ENCODE measurements at places on chromosomes 11 and 22. TPM values are rescaled to one million over a fixed set of nuclear protein-coding genes. Genes with fewer than 3 reads are reported as not detected.

The LSP1 gene
- polyA plus RNA-seq = 7.8 TPM

The TRIM66 gene
- 8.7 TPM for polyA plus RNA-seq

The SMTNL1 gene
- polyA plus RNA-seq = 0.11 TPM

The LRRN4CL gene
- 1.3 TPM for polyA plus RNA-seq

The PVALB gene
- 10.6 TPM for polyA plus RNA-seq

The CRYBB3 gene
- polyA plus RNA-seq = not detected

DNA sequence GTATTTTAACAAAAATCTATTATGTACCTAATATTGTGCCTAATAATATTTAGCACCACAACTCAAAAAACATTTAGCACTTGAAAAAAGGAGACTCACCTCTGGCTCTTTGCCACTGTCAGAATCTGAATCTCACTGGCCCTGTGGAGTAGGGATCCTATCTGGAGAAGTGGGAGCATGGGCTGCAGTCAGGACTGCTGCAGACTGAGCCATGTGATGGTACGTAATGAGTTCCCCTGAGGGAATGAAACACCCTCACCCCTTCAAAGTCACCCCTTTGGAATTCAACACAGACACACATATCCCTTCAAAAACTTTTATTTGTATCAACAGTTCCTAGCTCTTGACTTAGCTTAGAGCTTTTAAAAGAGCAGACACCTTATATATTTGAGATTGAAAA is 6.5 kb downstream of the PTPMT1 start:
- no peak for DNase-seq

DNA sequence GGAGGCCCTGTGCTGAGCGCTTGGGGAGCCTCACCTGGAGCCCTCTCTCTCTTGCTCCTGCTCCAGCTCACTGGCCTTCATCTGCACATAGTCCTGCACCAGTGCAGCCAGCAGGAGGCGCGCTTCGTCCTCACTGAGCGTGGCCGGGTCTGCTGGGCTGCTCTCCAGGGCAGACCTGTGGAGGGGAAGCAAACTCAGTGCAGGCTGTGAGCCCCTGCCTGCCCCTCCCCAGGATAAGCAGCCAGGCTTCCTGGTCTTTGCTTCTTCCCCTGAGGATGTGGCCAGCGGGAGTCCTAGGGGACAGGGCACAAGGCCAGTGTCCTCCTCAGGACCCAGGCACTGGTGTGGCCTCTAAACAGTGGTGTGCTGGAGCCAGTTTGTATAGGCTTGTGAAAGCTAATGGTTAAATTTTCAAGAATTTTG is 2.2 kb downstream of the CALCA start:
- DNase-seq = no peak

DNA sequence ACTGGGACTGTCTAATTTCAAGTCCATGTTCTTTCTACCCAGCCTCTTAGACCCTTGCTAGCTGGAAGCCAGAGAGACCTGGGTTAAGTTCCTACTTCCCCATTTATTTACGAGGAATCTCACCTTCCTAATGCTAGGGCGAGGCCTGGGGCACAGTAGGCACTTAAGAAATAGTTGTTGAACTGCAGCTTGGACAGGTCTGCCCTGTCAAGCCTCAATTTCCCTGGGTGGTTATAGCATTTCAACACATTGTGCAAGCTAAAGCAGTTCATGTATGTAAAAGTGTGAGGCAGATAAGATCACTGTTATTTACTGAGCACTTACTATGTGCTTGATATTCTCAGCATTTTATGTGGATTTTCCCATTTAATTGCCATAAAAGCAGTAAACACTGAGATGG is 12.1 kb downstream of the NAV2 start:
- DNase-seq = no peak

GRCh38 chr22:49278340-49278739 is 549.3 kb downstream of the BRD1 start:
- no peak for DNase-seq

GRCh38 chr22:27669798-27670599 is 131.6 kb downstream of the MN1 start:
- DNase-seq = no peak

DNA sequence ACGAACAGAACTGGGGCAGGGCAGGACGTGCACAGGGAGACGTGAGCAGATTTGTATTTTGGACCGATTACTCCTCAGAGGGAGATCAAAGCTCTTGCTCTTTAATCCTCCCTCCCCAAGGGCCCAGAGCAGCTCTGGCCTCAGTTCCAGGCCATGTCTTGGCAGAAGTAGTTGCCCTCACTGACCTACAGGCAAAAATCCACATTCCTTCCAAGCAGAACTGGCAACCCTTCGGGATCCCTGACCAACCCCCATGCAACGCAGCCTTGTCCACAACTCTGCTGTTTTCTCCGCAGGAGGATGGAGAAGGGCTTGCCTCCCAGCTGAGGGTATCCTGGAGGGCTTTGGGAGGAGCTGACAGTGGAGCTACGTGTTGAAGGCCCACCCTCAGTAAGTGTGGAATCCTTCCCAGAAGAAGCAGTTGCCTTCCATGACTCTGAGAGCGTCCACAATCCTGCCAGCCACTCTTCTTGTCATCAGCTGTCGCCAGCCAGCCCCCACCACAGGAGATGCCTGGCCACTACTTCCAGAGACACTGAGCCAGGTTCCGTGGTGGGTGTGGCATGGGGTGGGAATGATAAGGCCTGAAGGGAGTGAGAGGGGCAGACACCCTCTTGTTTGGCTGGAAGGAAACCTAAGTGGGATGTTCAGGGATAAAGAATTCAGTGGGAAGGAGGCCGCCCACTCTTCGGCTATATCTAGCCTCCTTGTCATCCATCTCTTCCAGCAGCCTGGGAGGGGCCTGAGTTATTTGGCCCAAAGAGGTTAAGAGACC is 68.1 kb downstream of the PDE2A start:
- DNase-seq = no peak

DNA sequence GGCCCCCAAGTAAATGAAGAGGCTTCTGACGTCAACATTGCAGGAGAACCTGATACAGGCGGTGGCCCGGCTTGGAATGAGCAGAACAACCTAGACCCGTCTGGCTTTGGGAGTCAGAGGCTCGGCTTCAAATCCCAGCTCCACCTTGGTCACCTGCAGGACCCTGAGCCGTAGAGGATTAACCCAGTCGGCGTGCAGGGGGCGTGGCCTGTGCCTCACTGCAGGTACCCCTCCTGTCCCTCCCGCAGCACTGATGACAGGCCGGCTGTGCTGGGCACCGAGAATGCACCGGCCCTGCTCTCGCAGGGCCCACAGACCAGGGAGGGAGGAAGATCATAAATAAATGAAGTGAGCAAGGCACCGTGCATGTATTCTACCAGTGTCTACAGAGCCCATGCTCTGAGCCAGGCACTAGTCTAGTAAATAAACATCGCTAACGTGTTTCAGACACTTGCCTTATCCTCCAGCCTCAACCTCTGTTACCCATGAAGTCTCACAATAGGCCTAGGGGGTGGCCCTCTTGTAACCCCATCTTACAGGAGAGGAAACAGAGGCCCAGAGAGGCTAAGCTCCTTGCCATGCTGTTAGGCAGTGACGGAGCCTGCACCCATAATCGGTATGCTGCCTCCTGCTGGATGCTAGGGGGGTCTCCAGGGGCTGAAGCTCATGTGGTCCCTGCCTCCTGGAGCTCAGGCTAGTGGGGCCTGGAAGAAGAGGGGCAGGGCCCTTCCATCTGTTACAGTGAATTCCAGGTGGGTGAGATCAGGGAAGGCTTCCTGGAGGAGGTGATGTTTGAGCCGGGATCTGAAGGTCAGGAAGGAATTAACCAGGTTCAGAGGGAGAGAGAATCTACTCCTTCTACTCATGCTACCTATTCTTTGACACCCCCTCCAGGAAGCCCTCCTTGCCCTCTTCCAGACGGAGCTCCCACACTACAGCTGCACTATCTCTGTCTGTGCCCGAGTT is 53.4 kb downstream of the RTL6 start:
- no peak for DNase-seq

GRCh38 chr11:1841511-1842148 is 2.8 kb downstream of the TNNI2 start:
- no peak for DNase-seq

DNA sequence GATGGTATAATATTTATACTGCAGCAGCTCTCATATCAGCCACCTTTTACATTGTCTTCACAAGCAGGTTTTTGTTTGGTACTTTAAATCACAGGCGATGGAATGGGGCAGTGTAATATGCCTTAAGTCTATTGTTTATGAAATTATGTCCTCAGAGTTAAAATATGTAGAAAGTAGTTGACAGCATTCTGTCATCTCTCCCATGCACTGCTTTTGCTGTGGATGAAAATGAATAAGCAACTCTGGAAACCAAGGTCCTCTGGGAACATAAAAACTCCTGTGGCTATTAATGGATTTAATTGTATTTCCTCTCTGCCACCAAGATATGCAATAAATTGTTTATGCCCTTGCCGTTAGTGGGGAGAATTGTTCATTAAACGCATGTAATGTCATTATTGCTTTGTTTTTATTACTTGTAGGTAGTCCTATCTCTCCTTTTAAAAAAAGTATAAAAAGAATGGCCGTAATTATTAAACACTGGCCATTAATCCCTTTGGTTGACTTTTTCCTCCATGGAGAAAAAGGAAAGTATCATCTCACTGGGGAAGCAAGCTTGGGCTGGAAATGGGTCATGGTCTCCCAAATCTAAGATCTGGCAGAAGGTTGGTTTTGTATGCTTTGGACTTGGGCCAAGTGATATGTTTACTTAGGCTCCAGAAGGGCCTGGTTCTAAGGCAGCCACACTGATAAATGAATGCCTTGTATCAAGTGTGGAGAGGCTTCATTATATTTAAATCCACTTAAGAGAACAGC is 13.1 kb downstream of the PACS1 start:
- DNase-seq = no peak

DNA sequence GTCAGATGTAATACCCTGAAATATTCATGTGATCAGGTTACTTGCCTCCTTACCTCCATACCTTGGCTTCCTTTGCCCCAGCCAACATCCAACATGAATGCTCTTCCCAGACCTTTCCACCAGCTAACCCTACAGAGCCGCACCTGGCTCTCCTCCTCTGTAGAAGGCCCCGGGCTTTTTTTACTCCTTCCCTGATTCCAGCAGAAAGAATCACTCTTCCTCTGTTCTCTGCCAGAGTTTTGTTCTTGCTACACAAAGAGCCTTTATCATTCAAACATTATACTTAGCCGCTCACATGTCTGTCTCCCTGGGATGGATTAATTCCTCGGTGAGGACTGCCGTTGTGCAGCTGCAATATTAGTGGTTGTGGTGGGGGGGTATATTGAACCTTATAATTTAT is 116.8 kb upstream of the GRAMD1B start:
- DNase-seq = no peak

DNA sequence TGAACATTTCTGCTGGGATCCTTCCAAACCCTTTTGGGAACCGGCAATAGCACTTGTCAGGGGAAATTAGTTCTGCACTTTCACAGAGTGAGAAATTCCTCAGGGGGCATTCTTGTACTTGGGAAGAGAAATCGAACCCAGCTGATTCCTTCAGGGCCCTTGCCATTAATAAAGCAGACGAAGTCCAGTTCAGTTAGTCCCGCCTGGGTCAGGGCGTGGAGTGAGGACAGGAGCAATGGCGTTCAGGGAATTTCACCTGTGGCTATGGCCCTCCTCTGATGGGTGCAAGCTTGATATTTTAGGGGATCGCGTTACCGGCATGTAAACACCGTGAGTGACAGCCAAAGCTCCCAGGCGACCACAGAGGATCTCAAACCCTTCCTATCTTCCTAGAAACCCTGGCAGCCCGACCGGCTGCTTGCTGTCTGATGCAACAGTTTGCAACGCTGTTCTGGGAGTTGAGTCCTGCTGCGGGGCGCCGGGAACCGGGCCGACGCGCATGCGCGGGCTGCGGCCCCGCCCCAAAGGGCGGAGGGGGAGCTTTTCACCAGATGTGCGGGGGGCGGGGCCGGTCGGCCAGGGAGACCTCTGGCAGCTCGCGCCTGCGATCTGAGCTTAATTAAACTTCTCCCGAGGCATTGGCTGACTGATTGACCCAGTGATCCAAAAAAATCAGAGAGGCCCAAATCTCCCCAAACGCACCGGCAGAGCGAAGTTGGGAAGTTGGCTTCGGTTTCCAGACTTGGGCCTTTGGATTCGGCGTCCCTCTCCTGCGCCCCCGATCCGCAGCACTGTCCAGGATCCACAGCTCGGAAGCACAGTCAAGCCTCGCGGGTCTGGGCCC is 34.3 kb upstream of the CREB3L1 start:
- DNase-seq = no peak

- no peak for DNase-seq
Observed at GRCh38 chr11:107151158-107151557, 132.9 kb upstream of the GUCY1A2 start.

- DNase-seq = no peak
Observed at GRCh38 chr11:4626207-4627099, 10.8 kb upstream of the OR51D1 start.

GRCh38 chr11:71198141-71198822 is 54.1 kb downstream of the SHANK2 start:
- DNase-seq = no peak

DNA sequence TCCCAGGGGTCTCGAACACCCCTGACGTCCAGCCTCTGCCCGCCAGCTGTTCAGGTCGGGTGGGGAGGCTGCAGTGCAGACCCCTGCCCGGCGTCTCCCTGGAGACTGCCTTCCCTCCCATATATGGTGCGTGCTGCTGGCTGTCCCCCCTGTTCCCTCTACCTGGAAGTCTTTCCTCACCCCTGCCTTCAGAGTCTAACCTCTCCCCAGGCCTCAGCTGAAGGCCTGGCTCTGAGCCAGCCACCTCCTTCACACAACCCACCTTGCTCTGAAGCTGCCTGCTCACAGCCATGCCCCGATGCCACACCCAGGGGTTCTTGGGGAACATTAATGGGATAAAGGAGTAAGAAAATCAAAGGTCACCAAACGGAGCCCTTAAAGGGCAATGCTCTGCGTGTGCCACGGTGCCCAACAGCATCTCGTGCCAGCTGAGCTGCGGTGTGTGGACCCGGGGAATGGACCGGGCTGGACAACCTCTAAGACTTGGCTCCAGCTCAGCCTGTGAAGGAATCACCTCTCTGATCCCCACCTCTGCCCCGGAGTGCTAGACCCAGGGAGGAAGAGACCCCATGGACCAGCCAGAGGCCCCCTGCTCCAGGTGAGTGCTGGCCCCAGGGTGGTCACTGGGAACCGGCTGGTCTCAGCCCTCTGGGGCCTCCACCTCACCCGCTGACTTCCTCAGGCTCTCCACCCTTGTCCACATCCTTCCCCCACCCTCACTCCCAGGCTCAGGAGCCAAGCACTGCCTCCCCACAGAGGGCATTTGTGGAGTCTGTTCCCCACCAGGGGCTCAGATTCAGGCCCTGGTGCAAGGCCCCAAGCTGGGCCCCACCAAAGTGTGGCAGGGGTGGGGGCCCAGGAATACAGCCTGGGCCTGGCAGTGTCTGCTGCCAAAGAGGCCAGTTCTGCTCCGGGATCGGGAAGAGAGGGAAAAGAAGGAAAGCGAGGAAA is at the start of gene NLRP6:
TSS of gene NLRP6 (plus strand) at position 407 of the 951 bp plus-strand sequence. CDS start at position 570, 163 bp downstream.
- DNase-seq = no peak

DNA sequence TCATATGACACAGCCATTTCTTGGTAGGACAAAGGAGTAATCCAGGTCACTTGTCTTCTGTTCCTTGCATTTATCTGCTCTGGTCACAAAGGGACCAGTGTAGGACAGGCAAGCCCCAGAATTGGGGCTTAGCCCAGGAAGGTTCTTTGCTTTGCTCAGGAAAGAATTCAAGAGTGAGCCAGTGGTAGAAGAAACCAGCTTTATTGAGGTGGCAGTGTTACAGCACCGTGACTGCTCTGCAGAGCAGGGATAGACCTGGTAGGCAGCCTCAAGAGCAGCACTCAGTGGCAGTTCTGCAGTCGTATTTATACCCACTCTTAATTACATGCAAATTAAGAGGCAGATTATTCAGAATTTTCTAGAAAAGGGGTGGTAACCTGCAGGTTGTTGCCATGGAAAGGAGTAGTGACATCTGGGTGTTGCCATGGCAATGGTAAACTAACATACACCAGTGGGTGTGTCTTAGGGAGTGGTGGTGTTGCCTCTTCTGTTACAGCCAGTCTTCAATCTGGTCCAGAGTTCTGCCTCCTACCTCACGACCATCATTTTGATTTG is 84.9 kb upstream of the RAB1B start:
- DNase-seq = no peak
